GF-D8 (cell line): ENCODE measurements at places on chromosomes 6 and 20.

DNA sequence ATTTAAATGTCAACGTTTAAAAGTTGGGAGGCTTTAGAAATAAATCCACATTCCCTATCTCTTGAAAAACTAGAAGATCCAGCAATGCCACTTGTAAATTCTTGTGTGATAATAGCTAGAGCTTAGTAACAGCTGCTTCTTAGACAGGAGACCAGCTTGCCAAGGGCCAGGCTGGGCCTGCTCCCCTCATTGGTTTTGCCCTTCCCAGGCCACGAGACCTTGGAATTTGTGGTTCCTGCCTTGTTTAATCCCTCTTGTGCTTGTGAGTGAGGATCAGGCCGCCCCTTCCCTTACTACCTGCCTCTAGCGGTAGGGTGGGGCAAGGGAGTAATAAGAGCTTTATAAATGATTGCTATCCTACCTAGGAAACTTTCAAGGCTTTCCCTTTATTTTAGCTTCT lies 363.5 kb downstream of the SYNE1 start:
- DNase-seq, result no peak

DNA sequence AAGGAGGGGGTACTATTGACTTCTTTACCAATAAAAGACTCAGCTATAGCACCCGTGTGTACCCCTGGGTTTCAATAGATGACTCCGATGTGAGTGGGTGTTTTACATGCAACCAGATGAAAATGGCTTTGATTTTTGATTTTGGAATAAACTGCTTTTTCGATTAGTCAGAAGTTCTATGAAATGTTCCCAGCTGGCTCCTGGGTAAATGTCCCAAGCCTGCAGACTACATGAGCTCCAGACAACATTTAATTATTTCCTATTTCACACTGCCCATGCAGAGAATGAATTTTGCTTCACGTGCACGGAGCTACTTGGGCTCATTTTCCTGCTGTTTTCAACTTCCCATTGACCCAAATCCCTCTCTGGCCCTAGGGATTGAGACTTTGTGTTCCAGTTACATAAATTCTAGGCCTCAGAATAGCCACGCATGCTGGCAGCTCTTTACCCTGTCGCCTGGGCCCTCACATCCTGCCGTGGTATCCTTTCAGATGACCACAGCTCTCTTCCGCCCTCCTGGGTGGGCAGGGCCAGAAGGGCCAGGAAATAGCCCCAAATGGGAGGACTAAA lies 59.7 kb downstream of the GPR6 start:
- no peak for DNase-seq

DNA sequence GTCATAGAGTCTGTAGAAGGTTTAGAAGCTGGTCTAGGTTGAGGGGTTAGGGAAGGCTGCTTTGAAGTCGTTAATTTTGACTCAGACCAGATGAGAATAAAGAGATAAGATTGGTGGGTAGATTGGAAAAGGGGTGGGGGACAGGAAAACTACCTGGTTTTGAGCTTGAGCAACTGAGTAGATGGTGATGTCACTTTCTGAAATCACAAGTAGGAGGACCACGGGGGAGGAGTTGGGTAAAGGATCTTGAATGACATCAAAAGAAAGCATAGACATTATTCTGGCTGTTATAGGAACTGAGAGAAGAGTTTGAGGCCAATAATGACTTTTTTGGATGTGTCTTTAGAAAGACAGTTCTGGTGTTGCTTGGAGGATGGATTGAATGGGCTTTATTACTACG lies 4.1 kb upstream of the COL9A1 start:
- DNase-seq, result no peak

GRCh38 chr20:2042400-2042799 lies 48.5 kb upstream of the PDYN start:
- no peak for DNase-seq

DNA sequence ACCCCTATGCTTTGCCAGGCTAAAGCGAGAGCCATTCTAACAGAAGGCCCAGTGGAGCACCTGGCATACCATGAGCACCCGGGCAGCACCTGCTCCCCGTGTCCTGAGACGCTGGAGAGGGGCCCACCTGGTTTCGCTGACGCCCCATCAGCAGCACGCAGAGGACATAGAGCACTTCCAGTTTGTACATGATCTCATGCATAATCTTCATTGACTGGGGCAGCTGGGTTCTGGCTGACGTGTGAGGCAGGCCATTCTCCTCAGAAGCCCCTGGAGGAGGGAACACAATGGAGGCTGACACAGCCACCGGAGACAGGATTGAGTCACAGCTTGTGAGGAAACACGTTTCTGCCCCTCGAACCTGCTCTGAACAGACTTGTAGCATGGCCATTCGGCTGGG lies 65.4 kb downstream of the MYH7B start:
- no peak for DNase-seq

GRCh38 chr6:155188707-155189496 lies 74.9 kb upstream of the CLDN20 start:
- DNase-seq, result no peak

DNA sequence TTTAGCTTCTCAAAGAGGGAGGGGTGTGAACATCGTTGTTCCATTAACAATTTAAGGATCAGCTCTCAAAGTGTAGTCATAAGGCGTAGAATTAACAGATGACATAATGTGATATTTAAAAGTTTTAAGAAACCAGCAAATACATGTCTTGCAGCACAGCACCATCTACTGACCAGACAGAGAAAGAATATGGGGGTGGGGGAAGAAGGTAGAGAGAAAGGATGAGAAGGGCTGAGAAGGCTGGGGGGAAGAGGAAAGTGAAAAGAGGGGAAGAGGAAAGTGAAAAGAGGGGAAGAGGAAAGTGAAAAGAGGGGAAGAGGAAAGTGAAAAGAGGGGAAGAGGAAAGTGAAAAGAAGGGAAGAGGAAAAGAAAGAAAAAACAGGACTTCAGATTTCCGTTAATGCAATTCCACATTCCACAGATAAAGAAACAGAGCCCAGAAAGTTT lies 80.9 kb downstream of the HAO1 start:
- no peak for DNase-seq

DNA sequence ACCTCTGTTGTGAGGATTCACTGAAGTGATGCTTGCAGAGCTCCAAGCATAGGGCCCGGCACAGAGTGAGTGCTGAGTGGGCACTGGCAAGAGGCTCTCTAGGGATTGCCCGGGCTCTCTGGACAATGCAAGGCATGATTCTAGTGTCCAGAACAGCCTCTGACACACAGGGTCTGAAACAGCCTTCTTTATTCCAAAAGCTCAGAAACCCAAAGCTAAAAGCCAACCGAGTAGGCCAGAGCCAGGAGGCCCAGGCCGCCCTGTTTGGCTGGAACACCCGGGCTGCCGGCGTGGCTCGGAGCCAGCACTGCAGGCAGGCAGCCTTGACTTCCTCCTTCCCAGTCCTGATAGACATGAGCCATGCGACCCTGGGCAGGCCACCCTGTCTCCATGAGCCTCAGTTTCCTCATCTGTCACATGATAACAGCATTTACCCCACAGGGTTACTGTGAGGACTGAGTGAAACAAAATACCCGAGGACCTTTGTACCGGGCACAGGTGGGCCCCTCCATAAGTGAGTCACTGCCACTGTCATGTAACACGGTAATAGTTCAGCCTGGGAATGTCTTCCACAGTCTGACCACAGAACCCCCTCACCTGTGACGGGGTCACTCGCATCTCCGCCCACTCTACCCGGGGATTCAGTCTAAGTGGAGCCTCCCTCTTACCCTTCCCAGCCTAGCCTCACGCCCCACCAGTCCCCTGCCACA lies 51.5 kb downstream of the PTPRT start:
- DNase-seq, result no peak
